HuH-7.5 (cell line): ENCODE measurements at places on chromosomes 7 and 10.

DNA sequence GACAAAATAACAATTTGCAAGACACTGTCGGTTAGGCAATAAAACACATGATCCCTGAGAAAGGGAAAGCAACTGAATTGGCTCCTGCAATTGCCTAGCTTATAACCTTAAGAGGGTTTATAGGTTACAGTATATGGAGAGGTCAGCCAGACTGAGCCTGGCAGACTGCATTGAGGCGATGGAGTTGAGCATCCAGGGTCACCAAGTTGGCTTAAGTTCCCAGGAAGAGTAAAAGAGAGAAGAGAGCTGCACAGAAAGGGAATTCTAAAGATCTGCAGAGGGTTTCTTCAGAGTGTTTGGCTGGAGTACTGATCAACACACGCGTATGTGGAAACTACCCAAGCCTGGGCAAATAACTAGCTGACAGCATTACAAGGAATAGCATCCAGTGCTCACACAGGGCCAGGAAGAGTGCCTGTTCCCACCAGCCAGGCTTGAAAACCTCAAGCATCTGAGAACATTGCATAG is 11.2 kb downstream of the ANKMY2 start:
- DNase-seq = no peak

DNA sequence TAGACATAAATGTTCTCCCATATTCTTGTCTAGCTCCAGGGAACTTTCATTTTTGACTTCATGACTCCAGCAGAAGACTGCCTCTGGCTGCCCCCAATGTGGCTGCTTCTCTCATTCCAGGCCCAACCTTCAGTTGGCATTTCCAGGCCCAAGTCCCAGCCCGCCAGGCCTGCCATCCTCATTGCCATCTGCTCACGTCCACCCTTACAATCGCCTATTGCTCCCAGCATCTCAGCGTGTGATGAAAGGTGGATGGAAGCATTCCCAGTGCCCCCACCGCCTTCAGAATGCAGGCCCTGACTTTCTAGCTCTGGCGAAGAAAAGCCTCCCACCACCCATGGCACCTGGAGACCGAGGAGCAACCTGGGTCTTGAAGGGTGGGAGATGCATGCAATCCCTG is 132.1 kb upstream of the LANCL2 start:
- no peak for DNase-seq

GRCh38 chr10:132641966-132642731 is 104.6 kb downstream of the INPP5A start:
- no peak for DNase-seq

DNA sequence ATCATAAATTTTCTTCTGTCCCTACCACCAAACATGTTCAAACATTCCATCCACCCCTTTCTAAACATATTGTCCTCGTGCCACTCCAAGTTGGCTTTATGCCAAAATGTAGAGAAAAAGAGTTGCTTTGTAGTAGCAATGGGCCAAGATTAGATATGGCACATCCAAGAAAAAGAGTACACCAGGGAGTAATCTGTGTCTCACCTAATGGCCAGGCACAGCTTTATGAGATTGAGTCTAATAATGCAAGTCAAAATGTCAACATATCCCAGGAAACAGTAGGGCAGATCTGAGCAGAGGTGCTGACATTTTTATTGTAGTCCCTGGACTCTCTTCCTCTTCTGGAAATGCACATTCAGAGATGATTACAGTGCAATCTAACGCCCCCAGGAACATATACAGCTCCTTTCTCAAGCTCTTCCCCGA is 5.7 kb upstream of the OR6V1 start:
- no peak for DNase-seq

DNA sequence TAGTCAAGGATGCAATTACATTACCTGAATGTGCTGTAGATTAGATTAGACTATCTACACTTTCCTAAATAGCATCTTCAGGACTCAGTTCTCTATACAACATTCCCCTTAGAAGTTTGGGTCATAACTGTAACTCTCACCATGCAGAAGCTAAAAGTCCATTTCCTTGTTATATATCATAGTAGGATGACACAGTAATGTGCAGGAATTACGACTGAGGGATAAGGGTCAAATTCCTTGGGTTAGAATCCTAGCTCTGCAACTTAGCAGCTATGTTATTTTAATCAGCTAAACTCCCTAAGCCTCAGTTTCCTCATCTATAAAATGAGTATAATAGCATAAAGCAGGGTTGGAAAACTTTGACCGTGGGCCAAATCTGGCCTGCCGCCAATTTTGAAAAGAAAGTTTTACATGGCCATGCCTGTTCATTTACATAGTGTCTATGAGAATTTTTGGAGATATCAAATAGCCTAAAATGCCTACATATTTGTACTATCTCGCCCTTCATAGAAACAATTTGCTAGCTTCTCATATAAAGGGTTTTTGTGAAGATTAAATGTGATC is 14.8 kb downstream of the NRCAM start:
- no peak for DNase-seq

GRCh38 chr10:110843796-110844616 is 27.7 kb upstream of the PDCD4 start:
- peak; percentile 38 for DNase-seq

- DNase-seq = no peak
Observed at GRCh38 chr10:26479766-26480492, 41.8 kb downstream of the APBB1IP start.

DNA sequence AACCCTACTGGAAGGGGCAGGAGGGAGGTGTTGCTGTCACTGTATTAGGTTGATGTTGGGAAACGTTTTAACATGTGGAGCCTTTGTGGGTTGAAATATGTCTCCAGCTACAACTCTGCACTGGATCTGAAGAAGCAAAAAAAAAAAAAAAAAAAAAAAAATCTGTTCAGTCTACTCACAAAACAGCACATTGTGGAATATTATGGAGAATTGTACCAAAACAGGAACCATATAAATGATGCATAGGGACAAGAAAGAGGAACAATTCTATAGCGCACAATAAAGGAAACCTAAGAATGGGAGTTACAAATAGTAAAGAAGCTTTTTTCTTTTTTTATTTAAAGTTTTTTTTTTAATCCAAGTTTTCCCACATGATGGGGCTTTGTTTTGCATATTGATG is 63.8 kb downstream of the CCSER2 start:
- no peak for DNase-seq

GRCh38 chr7:141652691-141653090 is 49.3 kb downstream of the DENND11 start:
- no peak for DNase-seq

DNA sequence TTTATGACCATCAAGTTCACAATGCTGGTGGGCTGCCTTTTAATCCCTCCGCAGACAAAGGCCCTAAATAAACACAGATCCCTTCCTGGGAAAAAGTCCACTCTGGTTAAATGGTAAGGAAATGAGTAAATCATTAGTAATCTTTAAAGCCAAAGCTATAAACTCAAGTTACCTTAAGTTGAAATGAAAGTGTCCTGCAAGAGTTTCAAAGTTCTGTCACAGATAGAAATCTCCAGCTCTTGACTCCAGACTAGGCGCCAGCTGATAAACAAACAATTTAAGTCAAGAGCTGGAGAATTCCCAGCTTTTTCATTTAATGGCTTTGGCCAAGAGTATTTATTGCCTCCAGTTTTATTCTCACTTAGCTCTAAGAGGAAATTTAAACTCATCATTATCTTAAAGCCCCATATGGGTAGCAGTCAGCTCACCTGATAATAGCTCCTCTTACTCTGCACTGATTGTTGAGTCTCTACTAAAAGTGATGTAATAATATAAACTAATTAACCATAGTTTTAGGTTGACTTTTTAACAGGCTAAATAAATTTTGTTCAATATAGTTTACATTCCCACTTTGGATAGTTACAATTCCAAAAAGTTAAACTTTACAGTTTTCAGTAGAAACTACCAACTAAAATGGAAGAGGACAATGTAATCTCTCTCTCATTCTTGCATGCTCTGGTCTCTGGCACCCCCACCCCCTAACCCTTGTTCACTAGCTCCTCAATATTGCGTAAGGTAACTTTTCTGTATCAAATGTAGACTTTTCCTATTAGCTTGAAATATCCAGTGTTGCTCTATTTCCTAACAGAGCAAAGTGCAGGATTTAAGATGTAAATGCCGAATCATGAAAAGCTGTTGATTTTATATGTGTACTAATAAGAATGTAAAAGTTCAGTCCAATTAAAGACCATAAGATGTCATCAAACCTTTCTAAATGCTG is 56.1 kb downstream of the HIBADH start:
- DNase-seq = no peak

DNA sequence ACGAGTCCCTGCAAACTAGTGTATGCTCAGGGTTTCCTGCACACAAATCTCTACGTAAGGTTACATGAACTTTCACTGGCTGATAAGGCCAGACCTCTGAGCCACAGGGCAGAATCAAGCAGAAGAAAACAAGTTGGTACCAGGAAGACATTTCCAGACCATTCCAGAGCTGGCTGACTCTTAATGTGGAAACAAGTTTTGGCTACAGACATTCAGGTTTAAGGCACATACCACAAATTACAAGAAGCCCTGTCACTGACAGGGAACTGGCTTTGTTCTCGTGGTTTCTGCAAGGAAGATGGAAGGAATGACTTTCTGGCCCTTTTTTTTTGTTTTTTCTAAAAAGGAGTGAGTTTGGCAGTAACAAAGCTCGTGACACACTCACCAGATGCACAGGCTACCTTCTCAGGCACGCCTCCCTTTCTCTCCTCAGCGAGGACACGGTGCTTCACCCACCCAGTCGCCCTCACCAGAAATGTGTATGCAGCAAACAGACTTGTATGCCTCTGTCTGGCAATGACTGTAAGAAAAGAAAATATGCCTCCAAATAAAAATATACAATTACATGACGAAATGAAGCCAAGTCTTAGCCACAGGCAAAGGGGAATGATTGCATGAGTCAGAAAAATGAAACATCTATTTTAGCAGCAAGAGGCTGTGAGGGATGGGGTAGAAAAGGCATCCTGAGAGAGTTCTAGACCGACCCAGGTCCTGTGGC is 22.6 kb downstream of the PLAC9 start:
- no peak for DNase-seq

DNA sequence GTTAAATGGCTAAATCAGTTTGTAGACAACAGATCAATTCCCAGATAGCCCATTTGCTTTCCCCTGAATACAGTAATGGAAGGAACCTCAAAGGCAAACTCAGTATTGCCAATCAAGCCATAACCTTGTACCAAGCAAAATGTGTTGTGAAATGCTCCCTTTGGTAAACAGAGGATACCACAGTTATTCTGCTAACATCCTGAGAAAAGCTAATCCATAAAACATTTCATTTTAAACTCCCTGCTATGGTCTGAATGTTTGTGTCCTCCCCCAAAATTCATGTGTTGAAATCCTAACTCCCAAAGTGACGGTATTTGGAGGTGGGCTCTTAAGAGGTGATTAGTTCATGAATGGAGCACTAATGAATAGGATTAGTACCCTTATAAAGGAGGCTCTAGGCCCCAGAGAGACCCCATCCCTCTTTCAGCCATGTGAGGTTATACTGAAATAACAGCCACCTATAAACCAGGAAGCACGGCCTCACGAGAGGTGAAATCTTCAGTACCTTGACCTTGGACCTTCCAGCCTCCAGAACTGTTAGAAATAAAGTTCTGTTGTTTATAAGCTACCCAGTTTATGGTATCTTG is 89.3 kb upstream of the RNF148 start:
- DNase-seq = no peak

DNA sequence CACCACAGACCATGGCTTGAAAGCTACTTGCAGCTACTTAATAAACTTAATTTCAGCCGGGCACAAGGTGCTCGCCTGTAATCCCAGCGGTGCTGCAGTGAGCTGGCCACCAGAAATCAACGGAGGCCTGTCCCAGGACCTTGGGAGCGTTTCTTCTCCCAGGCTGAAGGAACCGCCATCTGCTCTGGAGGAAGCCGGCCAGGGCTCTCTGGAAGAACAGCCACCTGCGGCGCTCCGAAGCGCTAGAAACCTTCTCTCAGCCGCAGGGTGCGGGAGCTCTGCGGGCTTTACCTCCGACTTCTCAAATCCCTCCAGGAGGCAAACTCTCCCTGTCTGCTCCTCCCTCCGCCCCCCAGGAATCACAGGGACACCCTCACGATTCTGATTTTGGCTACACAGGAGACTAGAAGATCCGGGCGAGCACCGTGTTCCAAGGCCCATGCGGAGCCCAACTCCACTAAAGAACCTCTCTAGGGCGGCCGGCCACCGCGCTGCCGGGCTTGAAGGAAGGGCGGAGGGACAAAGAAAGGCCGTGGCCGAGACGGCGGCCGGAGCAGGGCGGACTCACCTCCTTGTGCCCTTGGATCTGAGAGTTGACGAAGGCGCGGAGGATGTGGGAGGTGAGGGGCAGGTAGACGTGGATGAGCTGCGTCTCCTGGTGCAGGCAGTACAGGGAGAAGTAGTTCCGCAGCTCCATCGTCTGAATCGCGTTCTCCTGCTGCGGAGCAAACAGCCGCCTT is 14.4 kb downstream of the NUDT1 start:
- DNase-seq = no peak

- no peak for DNase-seq
Observed at GRCh38 chr10:127283017-127283416, 86.6 kb upstream of the INSYN2A start.

DNA sequence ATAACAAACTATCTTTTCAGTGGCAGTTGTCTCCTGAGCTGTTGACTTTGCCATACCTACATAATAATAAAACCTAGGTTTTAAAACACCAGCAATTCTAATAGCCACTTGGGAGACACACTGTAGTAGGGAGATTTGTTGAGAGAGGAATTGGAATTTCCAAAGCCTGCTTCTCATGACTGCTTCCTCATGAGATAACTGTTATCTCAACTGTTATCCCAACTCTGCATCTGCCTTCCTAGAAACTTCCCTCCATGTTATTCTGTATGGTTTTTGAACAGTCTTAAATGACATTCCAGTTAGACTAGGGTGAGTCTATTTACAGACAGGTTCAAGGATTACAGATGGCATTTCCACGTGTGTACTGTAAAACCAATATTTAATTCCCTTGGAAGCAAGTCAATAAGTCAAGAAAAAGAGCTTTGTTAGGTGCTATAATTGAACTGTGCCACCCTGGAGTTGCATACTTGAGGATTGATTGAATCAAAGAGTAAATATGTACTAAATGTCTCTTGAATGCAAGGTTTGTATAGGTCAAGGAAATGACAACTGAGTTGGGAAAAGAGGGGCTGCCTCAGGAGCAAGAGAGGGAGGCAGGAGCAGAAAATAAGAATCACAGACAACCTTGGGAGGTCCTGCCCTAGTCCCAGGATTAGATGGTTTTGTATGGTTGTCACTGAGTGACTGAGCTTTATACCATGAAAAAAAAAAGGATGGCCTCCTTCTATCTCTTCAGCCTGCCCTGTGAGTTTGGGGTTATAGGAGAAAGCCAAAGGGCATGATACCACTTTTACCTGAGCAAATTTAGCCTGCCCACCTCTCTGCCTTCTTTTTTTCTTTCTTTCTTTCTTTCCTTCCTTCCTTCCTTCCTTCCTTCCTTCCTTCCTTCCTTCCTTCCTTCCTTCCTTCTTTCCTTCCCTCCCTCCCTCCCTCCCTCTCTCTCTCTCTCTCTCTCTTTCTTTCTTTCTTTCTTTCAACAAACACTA is 9.9 kb upstream of the TM9SF3 start:
- no peak for DNase-seq

- DNase-seq = no peak
Observed at GRCh38 chr10:63396133-63396761, 69.5 kb downstream of the JMJD1C start.
